CD4-positive, alpha-beta T cell treated with Interleukin-17A for 1 hour (primary cell): ENCODE measurements at places on chromosomes 16 and 17.

DNA sequence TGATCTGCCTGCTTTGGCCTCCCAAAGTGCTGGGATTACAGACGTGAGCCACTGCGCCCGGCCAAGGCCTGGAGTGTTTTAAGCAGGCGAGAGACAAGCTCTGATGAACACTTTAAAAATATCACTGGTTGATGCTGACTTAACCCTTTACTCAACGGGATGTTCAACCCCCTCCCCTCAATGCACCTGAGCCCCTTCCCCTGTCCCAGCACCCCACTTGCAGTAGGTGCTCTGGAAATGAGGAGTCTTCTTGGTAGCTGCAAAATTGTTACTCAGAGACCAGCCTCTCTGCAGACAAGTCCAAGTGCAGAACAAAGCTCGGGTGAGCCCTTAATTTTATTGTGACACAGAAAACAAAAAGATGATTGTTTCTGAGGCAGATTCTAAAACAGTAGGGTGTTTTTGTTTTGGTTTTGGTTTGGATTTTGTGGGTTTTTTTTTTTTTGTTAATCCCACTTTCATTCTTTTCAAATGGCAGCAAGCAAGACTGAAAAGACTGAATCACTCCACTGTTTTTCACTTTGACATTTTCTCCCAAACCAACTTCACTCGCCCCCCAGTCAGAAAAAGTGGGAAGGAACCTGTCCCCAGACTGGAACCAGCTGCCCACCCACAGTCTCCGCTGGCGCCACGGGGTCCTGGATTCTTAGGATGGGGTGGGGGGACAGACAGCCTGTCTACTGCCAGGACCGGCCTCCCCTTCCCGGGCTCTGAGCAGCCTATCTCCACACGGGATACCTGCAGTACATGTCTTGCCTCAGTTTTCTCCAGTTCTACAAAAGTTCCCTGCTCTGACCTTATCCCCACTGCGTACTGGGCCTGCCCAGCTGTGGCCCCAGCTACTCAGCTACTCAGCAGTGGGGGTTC is 5.2 kb upstream of the PLLP start:
- DNase-seq: no peak

GRCh38 chr17:65933290-65933689 is 258.6 kb downstream of the CEP112 start:
- DNase-seq: no peak

- no peak for DNase-seq
These were observed 31.1 kb upstream of the JPH3 start for GRCh38 chr16:87570938-87571867.

DNA sequence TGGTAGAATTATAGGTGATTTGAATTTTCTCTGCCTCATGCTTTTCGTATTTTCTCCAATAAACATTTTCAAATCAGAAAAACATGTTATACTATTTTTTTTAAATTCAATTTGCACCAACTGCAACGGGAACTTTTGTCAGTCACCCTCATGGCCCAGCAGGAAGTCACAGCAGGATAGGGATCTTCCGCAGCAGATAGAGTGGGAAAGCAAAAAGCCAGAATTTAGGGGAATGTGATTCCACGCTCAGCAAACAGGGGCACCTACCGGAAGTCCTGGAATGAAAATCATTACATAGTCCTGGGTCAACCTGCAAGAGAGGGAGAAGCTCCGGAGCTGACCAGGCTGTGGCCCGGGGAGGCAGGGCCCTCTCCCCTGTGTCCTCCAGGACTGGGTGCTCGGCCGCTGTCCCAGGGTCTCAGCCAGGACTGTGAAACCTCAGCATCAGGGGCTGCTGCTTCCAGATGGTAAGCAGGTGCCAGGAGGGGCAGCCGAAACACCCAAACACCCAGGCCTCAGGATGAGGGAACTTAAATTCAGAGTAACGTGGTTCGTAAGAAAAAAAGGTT is 3.9 kb downstream of the SLC47A2 start:
- no peak for DNase-seq

- no peak for DNase-seq
These were observed 122.2 kb downstream of the RPTOR start for GRCh38 chr17:80666867-80667266.

- DNase-seq: no peak
These were observed 3.2 kb downstream of the RHBDL3 start for GRCh38 chr17:32268734-32269288.

GRCh38 chr16:1545044-1546040 is 11.9 kb downstream of the TMEM204 start:
- no peak for DNase-seq

DNA sequence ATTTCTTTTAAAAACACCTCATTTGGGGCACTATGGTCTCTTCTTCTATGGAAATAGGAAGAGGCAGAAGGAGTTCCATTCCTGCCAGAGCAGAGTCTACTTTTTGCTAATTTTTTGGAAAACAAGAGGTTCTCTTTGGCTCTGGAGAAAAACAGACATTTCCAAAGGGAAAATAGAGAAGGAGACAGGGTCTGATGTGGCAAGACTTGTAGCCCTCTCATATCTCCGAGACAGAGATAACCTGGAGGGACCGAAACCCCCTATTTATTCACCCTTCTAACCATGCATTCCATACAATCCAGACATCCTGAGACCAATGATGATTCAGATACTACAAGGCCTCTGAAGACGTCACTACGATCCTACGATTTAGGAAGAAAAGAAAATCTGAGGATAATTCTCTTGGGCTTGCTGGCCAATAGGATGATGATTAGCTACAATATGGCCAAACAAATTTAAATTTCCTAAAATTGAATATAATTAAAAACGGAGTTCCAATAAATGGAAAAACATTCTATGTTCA is 70.2 kb downstream of the HIC1 start:
- no peak for DNase-seq

GRCh38 chr17:72342627-72343527 is 222.1 kb downstream of the SOX9 start:
- no peak for DNase-seq

GRCh38 chr17:75087558-75088453 is at the start of gene SLC16A5:
Gene SLC16A5, plus strand, starts transcription at chr17:75087954. Its CDS starts 5,683 bp downstream, at chr17:75093637.
- peak; percentile 54 for DNase-seq

DNA sequence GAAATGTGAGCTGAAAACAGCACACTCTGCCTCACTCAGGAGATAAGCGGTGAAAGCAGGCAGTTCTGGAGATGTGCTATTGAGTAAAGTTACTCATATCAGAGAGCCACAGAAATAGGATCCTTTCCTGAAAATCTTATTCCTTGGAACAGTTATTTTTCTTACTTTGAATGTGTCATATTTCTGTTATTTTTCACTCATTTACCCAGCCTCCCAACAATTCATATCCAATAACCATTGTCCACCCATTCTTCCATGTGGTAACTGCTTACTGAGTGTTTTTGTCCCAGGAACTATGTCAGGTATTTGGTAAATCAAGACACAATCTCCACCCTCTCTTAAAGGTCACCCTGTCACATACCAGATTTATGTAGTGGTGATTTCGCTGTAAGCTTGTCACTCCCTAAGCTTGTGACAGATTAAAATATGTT is 144.9 kb downstream of the PARN start:
- DNase-seq: no peak

- no peak for DNase-seq
These were observed 42.6 kb downstream of the GDE1 start for GRCh38 chr16:19479302-19479721.

DNA sequence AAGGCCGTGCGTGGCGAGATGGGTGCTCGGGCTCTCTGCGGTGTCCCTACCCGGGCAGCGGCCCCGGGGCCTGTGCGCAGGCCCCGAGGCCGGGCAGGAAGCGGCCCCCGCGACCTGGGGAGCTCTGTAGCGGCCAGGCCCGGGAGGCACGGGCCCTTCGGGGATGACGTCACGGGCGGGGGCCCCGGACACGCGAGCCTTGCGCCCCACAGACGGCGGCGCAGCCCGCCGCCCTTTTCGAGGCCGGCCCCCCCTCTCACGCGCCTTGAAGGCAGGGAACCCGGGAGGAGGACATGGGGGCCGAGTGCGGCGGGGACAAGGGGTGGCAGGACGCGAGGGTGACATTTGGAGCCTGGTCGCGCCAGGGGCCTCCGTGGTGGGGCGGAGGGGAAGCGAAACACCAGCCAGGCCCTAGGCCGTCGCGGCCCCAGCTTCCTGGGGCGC is 1.1 kb downstream of the RAI1 start:
- DNase-seq: peak; percentile 59

- DNase-seq: no peak
These were observed 66.0 kb downstream of the SMPD3 start for GRCh38 chr16:68382296-68382718.

GRCh38 chr17:31558748-31559583 is 167.5 kb downstream of the RAB11FIP4 start:
- DNase-seq: peak; percentile 54

DNA sequence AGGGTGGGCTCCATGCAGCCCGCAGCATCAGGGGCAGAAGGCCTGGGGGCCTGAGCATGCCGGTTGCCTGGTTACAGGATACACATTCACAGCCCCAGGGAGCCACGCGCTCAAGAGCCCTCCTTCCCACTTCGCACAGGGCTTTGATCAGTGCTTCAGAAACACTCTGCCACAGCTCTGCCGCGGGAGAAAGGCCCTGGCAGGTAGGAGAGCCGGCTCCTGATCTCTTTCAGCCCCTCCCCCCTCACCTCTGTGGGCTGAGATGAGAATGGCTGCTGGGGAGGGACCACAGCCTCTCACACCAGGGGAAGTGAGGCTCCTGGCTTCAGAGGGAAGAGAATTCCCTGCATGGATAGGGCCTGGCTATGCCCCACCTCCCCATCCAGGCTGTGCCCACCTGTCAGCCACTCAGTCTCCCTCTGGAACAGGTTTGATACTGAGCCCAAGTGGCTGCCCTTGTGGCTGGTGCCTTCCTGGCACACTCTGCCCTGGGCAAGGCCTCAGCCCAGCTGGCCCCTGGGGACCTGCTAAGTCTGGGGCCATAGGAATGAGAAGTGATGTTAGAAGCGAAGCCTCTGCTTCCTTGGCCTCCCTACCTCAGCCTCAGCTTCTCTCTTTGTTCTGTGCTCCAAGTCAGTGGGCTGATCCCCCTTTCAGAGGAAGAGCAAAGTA is 8.6 kb downstream of the DOK4 start:
- no peak for DNase-seq

DNA sequence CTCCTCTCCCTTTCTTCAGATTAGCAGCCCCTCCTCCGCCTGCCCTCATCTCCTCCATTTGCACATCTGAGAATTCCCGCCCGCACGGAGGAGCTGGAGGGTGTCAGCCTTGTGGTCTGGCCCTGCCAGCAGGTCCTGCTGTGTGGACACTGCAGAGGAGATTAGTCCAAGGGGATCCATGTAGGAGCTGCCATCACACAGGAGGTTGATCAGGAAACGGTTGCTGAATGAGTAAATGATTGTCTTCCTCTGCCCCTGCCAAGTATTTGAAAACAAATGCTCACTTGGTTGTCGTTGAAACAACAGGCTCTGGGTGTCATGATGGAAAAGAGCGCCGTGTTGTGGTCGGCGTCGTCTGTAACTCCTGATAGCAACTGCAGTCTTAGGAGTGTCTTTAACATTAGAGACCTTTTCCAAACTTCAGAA is 63.8 kb upstream of the CHMP6 start:
- DNase-seq: no peak

GRCh38 chr16:60107871-60108270 is 1373.8 kb upstream of the GOT2 start:
- DNase-seq: no peak

DNA sequence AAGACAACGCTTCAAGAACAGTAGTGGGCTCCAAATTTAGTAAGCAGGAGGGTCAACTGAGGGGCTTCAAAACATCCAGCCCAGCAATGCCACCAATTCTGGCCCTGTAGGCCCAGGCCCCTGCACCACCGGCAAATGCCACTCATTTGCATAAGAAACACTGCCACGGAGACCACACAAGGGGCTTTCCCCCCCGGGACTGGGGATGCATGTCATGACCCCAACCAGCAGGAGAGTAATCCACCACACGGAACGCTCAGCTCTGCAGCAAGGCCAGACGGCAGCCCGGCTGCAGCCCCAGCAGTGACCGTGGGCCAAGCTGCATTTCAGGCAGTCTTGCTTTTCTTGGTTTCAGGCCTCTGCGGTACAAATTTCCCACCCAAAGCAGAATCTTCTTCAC is 14.1 kb downstream of the TMEM11 start:
- no peak for DNase-seq

- DNase-seq: no peak
These were observed 3.3 kb downstream of the ALOX12B start for GRCh38 chr17:8084250-8084649.

DNA sequence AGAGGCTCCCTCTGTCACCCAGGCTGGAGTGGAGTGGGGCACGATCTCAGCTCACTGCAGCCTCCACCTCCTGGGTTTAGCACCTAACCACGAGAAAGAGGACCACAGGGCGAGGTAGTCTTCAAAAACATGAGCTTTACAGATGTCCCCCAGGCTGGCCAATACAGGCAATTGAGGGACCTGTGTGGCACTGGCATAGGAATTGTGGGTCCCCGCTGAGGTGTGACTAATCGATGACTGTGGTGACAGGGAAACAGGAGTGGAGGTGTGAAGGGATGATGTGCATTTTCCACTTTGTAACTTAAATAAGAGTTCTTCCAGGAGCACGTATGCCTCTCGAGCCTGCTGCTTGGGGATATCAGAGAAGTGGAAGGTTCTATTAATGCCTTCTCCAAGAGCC is 12.6 kb upstream of the ARHGAP17 start:
- no peak for DNase-seq

GRCh38 chr16:679814-680624 is at the start of gene STUB1:
Gene STUB1, plus strand, starts transcription at chr16:680410. Its CDS starts 116 bp downstream, at chr16:680526.
- peak; percentile 91 for DNase-seq

DNA sequence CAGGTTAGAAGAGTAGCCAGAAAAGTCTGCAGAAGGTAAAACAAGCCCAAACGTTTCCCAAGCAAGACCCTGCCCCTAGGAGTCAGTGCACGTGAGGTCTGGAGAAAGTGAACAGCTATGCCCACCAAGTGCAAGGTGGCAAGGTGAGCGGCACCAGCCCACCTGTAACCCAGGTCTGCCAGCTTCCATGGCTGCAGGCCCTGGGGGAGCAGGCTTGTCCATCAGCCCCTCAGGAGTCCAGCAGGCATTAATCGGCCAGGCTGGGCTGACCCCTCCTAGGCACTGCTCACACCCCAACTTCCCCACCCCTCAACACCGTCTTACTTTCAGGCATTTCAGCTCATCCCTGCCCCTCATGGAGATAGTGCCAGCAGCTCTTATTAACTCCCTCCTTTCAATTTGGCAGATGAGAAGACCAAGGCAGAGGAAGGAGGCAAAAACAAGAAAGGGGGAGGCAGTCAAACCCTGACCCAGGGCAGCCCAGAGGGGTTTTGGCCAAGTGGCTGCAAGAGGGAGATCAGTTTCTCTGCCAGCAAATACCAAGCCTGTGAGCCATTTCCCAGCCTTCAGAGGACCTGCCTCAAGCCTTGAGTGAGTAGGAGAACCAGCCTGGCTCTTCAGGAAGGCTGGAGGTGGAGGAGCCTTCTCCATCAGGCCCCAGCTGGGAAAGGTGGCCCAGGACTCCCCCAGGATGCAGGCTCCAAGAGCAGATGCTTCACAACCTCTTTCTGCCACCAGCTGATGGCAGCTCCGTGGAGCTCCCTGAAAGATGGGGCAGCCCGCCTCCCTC is 14.7 kb downstream of the BEAN1 start:
- no peak for DNase-seq

GRCh38 chr16:49484936-49485335 is 111.3 kb downstream of the C16orf78 start:
- no peak for DNase-seq

GRCh38 chr16:23821875-23822688 is 13.7 kb upstream of the PRKCB start:
- DNase-seq: no peak

GRCh38 chr16:10594312-10594950 is 14.0 kb upstream of the EMP2 start:
- DNase-seq: no peak

- DNase-seq: no peak
These were observed 31.7 kb downstream of the RBBP6 start for GRCh38 chr16:24571096-24571495.

- no peak for DNase-seq
These were observed 32.0 kb upstream of the MRPS23 start for GRCh38 chr17:57881783-57882351.
